Glomerular endothelial cell (primary cell): ENCODE measurements at places on chromosomes 11 and 22.

DNA sequence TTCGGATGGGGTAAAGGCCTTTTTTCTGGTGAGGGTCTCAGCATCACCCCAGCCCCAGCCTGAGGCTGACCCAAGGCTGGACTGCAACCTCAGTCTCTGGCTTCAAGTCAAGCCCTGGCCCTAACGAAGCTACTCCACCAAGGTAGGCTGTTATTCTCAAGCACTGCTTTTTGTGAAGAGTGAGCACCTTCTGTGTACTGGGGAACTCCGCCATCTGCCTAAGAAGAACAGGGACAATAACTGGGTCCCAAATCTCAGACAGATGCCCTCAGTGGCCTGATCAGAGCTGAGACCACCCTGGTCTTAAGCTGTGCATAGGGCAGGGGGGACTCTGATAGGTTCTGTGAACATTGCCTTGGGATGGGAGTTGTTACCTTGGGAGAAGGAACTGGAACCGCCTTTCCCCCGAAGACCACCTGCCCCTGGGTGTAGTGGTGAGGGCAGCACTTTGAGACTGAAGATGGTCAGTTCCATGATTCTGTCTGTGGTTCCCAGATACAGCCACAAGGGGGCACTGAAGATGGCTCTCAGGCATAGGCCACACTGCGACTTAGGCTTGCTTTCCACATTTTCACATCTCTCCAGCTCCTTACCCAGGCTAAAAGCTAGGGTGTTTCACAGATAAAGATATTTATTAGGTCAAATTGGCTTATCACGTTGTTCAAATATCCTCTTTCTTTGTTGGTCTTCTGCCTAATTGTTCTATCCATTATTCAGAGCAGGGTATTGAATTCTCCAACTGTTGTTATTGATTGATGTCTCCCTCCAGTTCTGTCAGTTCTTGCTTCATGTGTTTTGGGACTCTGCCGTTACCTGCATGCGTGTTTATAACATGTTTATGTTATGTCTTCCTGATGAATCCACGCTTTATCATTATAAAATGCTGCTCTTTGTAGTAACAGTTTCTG is 11.8 kb upstream of the UVRAG start:
- DNase-seq: no peak

DNA sequence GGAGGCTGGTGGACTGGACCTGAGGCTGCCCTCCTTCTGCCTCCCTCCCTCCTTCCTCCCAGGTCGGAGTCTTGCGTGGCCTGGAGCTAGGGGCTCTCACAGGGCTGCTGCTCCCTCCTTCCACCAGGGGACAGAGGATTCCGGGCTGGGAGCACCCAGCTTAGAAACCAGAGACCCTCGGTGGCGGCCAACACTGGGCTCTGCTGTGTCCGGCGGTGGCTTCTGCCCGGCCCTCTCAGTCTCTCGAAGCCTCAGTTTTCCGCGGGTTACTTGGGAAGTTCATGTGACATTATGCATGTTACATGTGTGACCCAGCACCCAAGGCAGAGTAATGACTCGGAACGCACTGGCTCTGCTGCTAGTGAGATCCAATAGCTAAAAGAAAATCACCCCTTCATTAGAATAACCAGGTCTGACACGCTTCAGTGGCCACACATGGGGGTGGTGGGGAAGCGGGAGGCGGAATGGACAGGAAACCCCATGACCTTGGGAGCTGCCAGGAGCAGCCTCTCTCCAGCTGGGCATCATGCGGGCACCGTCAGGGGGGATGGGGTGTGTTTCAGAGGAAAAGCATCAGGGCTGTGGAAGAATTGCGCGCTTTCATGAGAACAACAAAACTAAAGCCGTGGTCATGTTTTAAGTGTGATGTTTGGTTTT is 5.9 kb upstream of the MRGPRG start:
- no peak for DNase-seq

GRCh38 chr11:12205330-12205729 is 94.9 kb downstream of the MICAL2 start:
- DNase-seq: no peak

DNA sequence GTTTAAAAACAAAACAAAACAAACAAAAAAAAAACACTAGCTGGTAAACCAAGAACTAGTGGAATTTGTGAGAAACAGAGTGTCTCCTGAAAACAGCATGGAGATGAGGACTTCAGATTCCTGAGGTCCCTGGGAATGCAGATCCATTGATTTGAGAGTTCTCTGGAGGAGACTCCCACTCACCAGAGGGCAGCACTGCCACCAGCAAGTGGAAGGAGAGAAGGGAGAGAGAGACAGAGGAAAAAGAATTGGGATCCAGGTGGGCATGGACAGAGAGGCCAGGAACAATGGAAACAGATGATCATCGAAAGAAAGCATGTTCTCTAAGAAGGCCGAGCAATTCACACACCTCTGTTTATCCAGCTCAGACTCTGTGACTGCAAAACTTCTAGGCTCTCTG is 31.8 kb downstream of the ETS1 start:
- DNase-seq: no peak

DNA sequence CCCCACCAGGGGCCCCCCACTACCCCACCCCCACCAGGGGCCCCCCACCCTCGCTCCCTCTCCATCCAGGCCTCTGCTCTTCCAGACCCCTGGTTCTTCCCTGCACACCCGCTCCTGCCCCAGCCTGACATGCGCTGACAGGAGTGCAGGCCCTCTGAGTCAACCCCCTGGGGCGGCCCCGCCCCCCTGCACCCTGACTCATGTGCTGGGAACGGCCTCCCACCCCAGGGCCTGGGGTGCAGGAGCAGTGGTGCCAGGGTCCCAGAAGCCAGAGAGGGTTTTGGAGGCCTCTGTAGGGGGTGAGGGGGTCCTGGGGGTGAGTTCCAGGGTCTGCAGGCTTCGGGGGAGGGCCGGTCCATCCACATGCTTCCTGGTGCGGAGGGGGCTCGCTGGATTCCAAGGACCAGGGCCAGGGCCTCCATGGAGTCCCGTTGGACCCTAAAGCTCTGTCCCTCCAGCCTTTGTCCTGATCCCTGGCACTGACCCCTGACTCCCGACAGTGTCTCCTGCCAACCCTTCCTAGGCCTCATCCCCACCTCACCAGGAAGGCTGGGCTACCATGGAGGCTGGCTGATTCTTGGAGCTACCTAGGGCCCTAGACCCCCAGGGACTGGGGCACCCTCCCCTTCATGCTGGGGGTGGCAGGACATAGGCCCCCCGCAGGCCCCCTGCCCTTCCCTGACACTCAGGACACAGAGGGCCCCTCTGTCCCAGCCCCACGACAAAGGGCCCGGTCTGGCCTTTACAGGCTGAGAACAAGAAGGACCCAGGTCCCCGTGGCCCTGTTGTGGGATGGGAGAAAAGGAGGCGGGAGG is 583 bp upstream of the PKP3 start:
- DNase-seq: no peak
